T follicular helper cell (primary cell): ENCODE measurements at places on chromosomes 3 and 15.

GRCh38 chr3:107198581-107199181 lies 178.6 kb upstream of the CCDC54 start:
- DNase-seq = no peak

GRCh38 chr3:68787106-68787626 lies 145.2 kb downstream of the TAFA4 start:
- DNase-seq = no peak

DNA sequence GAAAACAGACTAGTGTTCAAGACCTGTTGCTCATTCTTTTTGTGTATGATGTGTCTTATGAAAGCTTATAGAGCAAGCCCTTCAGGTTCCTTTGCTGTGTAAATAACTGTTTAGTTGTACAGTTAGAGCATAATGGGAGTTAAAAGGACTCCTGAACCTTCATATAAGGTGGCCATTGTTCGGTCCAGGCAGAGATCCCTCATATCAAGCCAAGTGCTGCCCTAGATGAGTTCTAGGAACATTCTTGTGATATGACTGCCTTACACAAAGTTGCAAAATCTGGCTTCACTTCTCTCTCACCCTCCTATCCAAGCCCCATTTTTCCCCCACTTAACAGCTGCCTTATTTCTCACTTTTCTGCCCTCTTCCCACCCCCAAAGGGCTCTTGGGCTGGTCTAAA lies 26.9 kb downstream of the GYG1 start:
- DNase-seq = no peak

DNA sequence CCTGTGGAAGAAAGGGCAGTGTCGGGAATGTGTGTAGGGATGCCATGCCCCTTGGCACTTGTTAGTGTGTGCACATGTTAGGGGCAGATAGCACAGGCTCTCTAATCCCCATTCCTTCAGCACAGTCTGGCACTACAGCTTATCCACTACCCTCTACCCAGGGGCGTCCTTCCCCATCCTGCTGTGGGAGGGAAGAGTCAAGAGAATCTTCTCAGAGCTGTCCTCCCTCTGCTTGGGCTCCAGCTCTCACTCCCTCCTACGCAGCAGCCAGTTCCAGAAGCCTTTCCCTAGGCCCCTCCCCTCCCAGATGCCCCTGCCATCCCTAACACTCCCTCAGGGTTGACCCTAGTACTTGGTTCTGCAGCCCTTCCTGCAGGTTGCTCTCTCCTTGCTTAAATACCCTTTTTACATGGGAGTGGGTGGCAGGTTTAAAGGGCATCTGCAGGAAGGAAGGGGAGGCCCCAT lies 815 bp upstream of the GRM2 start:
- no peak for DNase-seq

DNA sequence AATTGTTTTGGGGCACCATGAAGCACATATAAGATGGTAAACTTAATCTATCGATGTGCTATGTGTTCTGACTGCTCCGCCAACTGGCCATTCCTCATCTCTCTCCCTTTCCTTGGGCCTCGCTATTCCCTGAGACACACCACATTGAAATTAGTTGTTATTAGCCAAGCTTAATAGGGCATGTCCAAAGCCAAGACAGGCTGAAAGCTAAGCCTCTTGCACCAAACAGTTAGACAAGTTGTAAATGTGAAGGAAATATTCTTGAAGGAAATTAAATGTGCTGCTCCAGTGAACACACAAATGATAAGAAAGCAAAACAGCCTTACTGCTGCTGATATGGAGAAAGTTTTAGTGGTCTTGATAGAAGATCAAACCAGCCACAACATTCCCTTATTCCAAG lies 39.3 kb downstream of the C2CD4A start:
- DNase-seq = no peak

- no peak for DNase-seq
Observed at GRCh38 chr3:66435989-66436388, 64.8 kb downstream of the LRIG1 start.

DNA sequence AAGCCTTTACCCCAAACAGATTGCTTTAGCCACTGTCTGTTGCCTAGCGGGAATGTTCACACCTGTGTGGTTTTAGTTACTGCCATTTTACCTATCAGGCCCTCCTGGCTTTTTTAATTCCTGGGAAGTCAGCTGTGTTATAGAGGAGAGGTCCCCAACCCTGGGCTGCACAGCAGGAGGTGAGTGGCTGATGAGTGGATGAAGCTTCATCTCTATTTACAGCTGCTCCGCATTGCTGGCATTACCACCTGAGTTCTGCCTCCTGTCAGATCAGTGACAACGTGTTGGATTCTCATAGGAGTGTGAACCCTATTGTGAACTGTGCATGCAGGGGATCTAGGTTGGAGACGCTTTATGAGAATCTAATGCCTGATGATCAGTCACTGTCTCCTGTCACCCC lies 127.0 kb downstream of the MBNL1 start:
- no peak for DNase-seq

DNA sequence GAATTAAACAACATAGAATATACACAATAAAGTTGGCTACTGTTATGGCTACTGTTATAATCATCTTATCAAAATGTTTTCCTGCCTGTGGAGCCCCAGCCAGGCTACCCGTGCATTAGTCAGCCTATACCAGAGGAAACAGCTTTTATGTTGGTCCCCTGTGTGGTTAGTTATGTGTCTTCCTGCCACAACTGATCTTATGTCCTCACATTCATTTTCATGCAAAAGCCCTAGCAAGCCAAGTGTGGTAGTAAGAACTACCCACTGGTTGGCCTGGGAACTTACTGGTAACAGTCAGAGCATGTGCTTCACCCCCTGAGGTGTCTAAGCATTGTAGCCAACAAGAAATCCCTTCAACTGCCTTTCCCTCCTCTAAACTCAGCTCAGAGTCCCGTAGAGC lies 21.8 kb downstream of the MGLL start:
- no peak for DNase-seq

DNA sequence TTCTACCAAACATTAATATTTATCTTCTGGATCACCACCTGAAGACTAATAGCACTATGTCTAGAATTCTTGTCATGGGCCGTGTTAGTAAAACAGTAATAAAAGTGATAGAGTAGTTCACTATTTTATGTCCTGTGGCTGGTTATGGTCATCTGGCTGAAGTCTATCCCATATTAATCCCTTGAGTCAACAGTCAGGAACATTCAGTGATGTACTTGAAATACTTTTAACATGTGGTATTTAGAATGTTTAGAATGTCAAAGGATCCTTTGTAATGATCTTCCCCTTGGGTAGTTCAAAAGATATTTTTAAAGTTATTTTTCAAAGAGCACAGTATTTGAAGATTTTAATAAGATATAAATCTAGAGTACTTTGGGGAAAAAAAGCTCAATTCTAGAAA lies 117.0 kb downstream of the MBNL1 start:
- no peak for DNase-seq

GRCh38 chr15:34700891-34701427 lies 53.8 kb downstream of the GJD2 start:
- DNase-seq = no peak

GRCh38 chr3:88032245-88032644 lies 26.6 kb downstream of the CGGBP1 start:
- DNase-seq = no peak

DNA sequence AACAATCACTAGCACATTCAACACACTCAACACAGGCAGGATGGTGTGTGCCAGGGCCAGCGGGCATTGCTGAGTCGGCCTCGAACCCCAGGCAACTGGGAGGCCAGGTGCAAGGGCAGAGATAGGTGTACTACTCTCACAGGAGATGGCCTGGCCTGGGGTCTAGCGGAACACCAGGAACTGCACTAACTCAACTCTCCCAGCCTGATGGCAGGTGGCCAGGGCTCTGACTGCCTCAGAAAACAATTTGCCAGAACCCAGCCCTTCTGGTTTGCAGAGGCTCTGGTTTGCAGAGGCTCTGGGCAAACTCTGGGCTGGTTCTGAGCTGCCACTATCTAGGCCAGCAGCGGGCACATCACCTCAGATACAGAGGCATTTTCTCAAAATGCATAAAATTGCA lies 229.2 kb upstream of the CHRNA7 start:
- DNase-seq = no peak
